ENCODE measurements at places on chromosomes 16 and 17.

DNA sequence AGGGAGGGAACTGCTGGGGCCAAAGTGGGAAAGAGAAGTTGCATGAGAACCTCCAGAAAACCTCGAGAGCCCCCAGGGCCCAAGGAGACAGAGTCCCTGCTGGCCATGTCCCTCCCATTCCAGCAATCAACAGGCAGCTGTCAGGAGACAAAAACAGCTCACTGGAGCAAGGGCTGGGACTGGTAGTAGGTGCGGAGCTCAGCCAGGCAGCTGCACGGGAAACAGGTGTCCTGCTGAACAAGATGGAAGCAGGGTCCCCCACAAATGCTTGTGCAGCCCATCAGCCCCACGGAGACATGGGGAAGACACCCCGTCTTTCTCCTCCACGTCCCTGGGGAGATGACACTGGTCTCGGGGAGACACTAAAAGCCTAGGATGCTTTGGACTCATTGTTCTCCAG lies 34.5 kb downstream of the SDK2 start:
- DNase-seq = no peak

GRCh38 chr17:9022573-9023391 lies 1.5 kb downstream of the NTN1 start:
- no peak for DNase-seq

- no peak for DNase-seq
These were observed 27.9 kb downstream of the SLFN12 start for GRCh38 chr17:35404360-35404759.

GRCh38 chr16:84607694-84608093 lies 10.2 kb downstream of the COTL1 start:
- no peak for DNase-seq
